ENCODE measurements at places on chromosomes 13 and 19. TPM values are rescaled to one million over a fixed set of nuclear protein-coding genes. Genes with fewer than 3 reads are reported as not detected.

GRCh38 chr13:110562696-110563462 lies 1.4 kb upstream of the RAB20 start:
- DNase-seq = peak; percentile 35

- DNase-seq = peak; percentile 98
These were observed 17.3 kb downstream of the RHPN2 start for GRCh38 chr19:33047422-33047821.

DNA sequence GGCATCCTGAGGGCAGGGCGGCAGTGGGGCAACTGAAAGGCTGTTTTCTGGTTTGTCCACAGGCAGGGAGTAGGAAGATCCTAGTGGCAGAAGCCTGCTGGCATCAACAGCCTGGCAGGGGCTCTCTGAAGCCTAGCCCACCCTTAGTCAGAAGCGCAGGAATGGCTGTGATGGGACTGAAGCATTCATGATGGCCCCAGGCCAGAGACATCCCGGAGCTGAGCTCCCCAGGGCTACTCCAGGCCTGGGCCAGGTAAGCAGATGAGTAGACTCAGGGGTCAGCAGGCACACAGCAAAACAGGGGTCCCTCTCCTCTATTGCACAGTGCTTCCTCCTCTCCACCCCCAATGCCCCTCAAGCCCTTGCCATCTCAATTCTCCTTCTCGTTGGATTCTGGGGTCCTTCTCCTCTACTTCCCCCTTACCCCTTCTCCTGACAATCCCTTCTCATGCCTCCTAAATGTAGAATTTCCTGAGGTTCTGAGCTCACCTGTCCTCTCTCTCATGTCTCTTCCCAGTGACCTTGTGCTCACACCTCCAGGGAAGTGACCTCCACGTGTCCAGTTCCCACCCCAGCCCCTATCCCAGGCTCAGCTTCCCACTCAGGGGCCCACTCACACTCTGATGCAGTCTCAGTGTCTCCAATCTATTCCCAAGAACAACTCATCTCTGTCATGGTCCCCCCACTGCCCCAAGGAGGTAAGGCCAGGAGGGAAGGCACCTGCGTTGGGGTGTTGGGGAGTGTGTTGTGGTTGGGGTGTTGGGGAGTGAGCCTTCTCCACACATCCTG lies 158.7 kb upstream of the ZNF507 start:
- no peak for DNase-seq

GRCh38 chr13:51286135-51287002 lies 53.1 kb upstream of the SERPINE3 start:
- DNase-seq = peak; percentile 55

DNA sequence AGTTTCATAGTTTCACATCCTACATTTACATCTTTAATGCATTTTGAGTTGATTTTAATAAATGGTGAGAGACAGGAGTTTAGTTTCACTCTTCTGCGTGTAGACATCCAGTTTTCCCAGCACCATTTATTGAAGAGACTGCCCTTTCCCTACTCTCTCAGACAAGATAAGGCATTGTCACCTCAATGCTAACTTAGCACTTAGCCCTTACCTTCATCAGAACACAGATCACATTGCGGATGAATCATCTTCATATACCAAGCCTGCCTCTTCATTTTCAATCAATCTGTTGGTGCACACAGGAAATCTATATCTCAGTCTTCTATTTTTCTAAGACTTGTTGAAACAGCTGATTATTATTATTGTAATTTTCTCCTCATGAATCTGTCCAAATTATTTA lies 396.6 kb upstream of the NBEA start:
- DNase-seq = no peak

GRCh38 chr13:57286511-57287098 lies 119.6 kb downstream of the PRR20E start:
- no peak for DNase-seq

ZNF699 gene
- polyA plus RNA-seq = 3.5 TPM

DNA sequence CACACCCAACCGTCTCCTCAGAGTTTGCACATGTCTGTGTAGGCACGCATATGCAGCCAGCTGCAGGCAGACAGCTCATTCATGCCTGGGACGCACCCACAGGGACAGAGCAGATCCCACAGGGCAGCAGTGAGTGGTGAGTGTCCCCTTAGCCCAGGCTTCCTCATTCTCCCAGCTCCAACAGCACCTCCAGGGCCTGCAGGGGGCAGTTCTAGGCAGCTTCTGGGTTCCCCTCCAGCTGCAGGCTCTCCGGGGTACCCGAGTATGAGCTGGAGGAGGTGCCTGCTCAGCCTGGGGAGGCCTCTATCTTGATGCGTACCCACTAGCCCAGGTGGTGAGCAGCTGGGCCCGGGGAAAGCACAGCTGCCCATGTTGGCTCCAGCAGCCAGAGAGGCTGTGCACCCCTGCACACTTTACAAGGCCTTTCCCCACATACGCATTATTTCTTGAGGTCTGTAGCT lies 1.3 kb upstream of the SHANK1 start:
- DNase-seq = no peak

DNA sequence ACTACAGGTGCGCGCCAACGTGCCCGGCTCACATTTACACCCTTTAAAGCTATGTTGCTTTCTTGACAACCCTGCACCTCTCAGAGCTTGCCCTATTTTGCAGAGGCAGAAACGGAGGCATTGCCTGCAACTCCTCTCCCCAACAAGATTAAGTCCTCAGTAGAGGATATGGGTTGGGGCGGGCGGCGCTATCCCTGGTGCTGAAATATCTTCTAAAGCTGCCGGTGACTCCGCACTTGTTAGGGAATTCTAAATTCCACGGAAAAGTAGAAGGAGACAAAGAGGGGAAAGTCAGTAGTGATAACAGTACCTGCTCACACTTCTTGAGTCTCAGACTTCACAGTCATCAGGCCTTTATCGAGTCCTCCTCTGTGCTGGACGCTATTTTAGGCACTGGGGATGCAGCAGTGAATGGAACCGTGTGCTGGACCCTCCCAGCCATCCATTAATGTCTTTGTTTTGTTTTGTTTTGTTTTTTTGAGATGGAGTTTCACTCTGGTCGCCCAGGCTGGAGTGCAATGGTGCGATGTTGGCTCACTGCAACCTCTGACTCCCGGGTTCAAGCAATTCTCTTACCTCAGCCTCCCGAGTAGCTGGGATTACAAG lies 18.0 kb downstream of the SLC5A5 start:
- DNase-seq = no peak

PARP4 gene
- polyA plus RNA-seq = 63.3 TPM

GRCh38 chr13:113220877-113221276 lies 11.5 kb downstream of the CUL4A start:
- DNase-seq = no peak

GRCh38 chr13:104045907-104046306 lies 979.7 kb upstream of the SLC10A2 start:
- DNase-seq = no peak

DNA sequence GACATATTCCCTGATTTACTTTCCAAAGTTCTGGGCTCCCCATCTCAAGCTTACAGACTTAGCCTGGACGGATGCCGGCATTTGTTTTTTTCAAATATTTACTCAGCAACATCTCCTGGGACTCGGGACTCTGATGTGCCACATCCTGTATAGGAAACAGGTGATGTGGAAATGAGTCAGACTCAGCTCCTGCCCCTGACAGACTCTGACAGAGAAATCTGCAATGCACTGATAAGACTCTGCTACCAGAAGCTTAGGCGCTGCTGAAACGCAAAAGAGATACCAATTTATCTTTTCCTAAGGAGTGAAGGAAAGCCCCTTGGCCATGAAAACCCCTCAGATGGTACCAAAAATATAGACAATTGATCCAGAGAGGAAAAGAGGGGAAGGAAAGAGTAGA lies 16.2 kb downstream of the LAIR2 start:
- DNase-seq = no peak

- no peak for DNase-seq
These were observed 22.8 kb upstream of the UPF3A start for GRCh38 chr13:114258589-114258988.

ATP1A3 gene
- polyA plus RNA-seq = 13.0 TPM

ZNF208 gene
- 0.87 TPM for polyA plus RNA-seq

DNA sequence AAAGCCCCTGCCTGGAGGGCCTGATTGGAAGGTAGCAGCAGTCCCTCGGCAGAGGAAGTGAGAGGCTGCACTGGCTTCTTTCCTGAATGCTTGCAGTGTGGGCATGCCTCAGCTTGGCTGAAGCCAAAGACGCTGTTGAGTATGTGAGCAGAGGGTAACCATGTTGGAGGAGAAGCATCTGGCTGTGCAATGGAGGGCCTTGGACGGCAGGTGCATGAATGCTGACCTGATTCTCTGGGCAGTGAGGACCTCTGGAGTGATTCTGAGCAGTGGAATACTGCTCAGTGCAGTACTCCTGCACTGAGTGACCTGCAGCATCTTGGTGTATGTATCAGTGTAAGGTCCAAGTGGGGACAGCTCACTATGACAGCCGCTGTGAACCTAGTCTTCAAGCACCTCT lies 46.9 kb downstream of the SOX1 start:
- DNase-seq = no peak

KLK12 gene
- 2.4 TPM for polyA plus RNA-seq

GRCh38 chr13:43110036-43110435 lies 86.7 kb downstream of the DNAJC15 start:
- DNase-seq = no peak

GRCh38 chr19:38201731-38202130 lies 22.3 kb downstream of the DPF1 start:
- DNase-seq = no peak

GRCh38 chr13:37026771-37027170 lies 26.2 kb downstream of the EXOSC8 start:
- no peak for DNase-seq

GRCh38 chr13:101512650-101513049 lies 60.2 kb downstream of the ITGBL1 start:
- DNase-seq = no peak

SERPINE3 gene
- polyA plus RNA-seq = 0.66 TPM

All from large intestine (tissue), 12 donors.